ENCODE measurements at places on chromosomes 16 and 17.

DNA sequence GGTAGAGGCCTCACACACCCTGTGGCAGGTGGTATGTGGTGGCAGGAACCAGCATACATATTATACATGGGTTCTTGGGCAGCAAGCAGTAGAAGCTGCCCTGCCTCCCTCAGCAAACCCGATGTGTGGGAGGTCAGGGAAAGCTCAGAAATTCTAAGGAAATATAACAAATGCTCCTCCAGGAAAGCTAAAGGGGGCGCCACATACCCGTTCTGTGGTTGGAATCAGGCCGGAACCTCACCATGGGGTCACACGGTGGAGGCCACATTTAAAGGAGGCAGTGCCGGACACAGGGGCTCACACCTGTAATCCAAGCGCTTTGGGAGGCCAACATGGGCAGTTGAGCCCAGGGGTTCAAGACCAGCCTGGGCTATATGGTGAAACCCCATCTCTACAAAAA lies 12.4 kb upstream of the KATNB1 start:
- DNase-seq = no peak

GRCh38 chr17:77572065-77572601 lies 386.4 kb upstream of the TNRC6C start:
- DNase-seq = no peak

DNA sequence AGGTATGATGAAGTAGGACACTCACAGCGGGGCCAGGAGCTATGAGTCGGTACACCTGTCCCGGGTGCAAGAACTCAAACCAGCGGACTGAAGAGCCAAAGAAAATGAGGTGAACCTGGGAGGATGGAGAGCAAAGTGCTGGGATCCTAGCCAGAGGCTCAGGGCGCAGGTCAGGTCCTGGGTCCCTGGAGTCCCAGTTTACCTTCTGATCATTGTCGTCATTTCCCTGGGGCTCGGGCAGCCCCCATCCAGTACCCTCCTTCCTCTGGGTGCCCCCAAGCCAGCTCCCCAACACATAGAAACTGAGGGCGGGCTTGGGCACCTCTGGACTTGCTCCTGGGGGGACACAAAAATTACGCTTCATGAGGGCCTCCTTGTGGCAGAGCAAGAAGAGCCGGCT lies 16.2 kb downstream of the CTC1 start:
- DNase-seq = no peak

- no peak for DNase-seq
Observed at GRCh38 chr16:75060723-75061122, 55.9 kb downstream of the LDHD start.

DNA sequence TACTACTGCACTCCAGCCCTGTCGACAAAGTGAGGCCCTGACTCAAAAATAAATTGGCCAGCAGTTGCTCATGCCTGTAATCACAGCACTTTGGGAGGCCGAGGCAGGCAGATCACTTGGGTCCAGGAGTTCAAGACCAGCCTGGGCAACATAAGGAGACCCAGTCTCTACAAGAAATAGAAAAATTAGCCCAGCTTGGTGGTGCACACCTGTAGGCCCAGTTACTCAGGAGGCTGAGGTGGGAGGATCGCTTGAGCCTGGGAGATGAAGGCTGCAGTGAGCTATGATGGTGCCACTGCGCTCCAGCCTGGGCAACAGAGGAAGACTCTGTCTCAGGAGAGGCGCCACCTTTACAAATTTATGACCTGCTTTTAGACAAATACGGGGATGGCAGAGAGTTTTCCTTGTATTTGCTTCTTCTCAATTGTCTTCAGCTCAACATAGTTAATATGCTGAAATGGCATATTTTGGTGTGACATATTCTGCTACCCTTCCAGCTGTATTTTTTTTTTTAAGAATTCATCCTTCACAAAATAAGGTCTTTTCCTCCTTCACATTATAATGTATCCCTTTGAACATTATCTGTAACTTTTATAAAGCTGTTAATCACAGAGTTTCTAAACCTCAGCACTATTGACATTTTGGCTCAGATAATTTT lies 21.1 kb upstream of the YPEL2 start:
- no peak for DNase-seq
